T-helper 2 cell treated with Interferon-gamma antibody and Interleukin-4, amounts not matched to agents 5 μg/mL and 100 μg/mL, for 36 hours (primary cell): ENCODE measurements at places on chromosomes 2 and 18.
A peak's percentile ranks its signal among the peaks of the same experiment; 100 is the strongest.

DNA sequence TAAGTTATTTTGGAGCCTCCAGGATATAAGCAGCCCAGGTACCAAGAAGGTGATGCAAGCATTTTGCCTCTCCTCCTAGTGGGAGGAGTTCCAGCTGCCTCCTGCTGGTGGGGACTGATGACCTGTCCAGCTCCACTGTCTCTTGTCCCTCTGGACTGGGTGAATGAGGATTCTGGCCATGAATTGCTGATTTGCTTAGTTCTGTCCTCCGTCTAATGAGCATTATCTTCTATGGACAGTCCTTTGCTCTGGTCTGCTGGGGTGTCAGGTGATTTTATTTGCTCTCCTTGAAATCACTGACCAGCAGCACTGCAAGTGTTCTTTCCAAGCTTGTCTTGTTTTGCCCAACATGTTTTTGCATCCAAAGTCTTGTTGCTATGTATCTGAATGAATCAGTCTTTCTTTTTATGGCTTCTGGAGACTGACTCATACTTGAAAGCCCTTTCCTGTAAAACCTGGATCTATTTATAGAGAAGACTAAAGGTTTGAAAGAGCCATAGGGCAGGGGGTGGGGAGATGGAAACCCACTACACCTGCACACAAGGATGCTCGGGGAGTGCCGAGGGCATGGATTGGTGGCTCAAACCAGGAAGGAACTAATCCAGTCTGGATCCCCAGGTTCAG is 40.5 kb upstream of the EFHD1 start:
- H3K27me3 ChIP-seq, result no peaks in the 10 kb centered on the region
- no peak overlapping the region for H3K27ac ChIP-seq
- no peak for DNase-seq
- no peaks in the 10 kb centered on the region for H3K36me3 ChIP-seq

GRCh38 chr2:30269771-30270145 is 38.4 kb downstream of the LBH start:
- no peaks in the 10 kb centered on the region for H3K27me3 ChIP-seq
- no peak overlapping the region for H3K27ac ChIP-seq
- H3K4me3 ChIP-seq, result no peak overlapping the region
- peaks cover 40% of the 10 kb centered on the region for H3K4me1 ChIP-seq

DNA sequence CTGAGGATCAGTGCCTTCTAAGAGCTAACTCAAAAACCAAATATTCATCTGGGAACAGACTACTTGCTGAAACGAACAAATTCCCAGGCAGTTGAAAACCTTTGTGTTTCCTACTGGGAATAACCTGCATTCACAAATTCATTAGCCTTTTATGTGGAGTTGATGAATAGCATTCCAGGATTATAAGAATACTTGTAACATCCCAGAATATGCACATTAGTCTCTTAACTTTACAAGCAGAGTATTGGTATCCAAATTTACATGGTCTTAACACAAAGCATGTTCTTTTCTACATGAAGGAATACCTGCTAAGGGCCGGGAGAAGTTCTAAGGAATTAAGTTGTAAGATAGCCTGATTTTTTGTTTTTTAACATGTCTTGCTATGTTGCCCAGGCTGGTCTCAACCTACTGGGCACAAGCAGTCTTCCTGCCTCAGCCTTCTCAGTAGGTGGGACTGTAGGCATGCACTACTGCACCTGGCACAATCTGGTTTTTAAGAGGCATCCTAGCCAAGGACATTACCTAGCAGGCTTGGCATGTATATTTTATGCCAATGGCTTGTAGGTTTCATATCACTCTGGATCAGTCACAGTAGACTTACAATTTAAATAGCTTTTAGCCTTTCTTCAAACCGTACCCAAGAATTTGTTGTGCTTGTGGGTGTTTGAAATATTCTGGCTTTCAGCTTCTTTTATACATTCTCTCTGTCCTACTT is 50.7 kb downstream of the MGAT5 start:
- peaks cover 14% of the 10 kb centered on the region for H3K4me1 ChIP-seq
- peaks cover 1% of the 10 kb centered on the region for H3K36me3 ChIP-seq
- no peak overlapping the region for H3K27ac ChIP-seq

DNA sequence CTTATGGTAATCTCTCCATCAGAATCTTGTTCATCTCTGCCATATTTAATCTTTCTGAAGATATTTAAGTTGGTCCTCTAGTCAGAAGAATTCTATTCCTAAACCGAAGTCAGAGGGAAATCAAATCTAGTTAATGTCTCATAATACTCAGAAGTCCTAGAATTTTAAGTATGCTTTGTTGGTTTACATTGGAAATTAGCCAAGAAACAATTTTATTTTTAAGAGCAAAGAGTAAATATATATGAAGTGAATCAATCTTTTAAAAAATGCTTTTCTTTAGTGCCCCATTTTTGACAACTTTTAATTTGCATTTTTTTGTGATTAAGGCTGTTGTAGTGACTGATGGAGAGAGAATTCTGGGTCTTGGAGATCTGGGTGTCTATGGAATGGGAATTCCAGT is 38.1 kb downstream of the ME2 start:
- peaks cover 58% of the 10 kb centered on the region for H3K36me3 ChIP-seq
- no peak overlapping the region for H3K4me3 ChIP-seq
- no peak overlapping the region for H3K27ac ChIP-seq
- no peaks in the 10 kb centered on the region for H3K27me3 ChIP-seq
- no peak for DNase-seq

DNA sequence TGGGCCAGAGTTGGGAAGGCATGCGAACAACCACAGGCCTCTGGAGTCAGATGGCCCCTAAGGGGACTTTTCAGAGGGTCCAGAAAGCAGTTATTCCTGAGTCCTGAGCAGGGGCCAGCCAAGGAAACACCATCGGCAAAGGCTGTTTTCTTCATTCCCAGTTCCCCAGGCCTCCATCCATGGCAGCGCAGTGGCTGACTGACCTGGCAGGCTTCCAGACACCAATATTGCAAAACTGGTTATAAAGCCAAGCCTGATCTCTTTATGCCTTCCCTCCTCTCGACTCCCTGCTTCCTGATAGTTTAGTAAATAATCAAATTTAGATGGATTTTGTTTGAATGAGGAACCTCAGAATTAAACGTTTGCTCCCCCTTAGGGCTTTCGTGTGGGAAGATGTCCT is 133.4 kb upstream of the ITGA6 start:
- DNase-seq, result no peak
- no peak overlapping the region for H3K27ac ChIP-seq
- H3K36me3 ChIP-seq, result no peaks in the 10 kb centered on the region
- H3K4me1 ChIP-seq, result no peaks in the 10 kb centered on the region
- H3K4me3 ChIP-seq, result no peak overlapping the region
- H3K27me3 ChIP-seq, result peaks cover 15% of the 10 kb centered on the region

- no peak overlapping the region for H3K4me3 ChIP-seq
- no peak overlapping the region for H3K27ac ChIP-seq
- no peak for DNase-seq
- H3K27me3 ChIP-seq, result peaks cover 15% of the 10 kb centered on the region
Measured at GRCh38 chr2:60480089-60480773, 73.2 kb downstream of the BCL11A start.

DNA sequence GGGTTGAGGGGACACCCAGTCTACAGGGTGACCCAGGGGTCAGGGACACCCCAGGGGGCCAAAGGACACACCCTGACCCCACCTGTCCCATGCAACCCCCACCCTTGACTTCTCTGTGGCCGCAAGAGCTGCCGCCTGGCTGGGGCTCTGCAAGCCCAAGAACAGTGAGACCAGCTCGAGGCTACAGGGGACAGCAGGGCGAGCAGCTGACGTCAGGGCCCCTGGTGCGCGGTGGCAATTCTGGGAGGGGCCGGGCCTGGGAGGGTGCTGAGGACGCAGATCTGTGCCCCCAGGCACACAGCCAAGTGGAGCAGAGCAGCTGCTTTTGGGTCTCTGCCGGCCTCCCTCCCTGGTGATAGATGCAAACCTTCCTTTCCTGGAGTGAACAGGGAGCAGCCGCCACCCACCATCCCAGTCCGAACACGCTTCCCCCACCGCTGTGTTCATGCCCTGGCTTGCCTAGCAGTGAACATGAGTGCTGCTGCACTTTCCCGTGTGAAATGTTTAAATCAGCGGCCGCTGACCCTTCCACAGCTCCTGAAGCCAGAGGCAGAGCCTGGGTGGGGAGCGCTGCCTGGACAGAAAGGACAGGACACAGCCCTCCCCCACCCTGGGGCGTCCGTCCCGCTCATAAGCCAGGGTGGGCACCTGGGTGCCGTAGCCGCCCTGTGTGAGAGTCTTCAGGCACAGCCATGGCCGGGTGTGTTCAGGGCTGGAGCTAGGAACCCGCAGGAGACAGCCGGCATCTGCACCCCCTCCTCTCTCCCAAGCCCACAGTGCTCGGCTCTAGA is 46.9 kb downstream of the SLC66A2 start:
- no peaks in the 10 kb centered on the region for H3K27me3 ChIP-seq
- H3K36me3 ChIP-seq, result peaks cover 38% of the 10 kb centered on the region
- no peak for DNase-seq
- H3K27ac ChIP-seq, result no peak overlapping the region
- peaks cover 9% of the 10 kb centered on the region for H3K4me1 ChIP-seq

DNA sequence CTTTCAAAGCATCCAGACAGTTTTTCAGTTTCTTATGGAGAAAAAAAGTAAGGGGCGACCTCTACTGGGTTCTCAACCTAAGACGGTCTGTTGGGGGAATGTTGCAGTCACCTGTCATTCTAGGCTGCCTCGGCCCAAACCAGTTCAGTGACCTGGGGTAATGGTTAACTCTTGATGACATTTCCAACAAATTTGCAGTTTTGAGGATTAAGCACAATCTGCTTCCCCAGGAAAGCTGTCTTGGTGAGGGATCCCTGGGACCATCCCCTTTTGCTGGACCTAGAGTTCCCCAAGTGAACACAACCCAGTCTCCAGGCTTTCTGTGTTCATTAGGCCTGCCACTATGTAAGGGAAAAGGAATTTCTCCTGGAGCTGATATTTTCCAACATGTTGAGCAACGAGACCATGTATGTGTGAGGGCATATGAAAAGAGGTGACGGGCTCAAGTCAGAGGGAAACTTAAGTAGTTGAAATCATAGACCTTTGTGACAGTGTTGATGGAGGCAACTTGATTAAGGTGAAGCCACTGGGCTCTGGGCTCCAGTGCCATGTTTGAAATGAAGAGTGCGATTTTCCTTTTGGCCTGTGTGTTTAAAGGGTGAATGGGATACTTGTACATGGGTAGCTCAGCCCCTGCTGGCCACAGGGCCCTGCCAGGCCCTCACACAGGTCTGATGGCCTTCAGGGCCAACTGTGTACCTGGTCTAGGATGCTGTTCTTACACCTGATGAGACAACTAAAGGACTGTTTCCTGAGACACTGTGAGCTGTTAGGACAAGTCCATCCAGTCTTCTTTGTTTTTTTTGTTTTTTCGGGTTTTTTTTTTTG is 27.0 kb downstream of the FOSL2 start:
- H3K4me3 ChIP-seq, result no peak overlapping the region
- H3K36me3 ChIP-seq, result peaks cover 13% of the 10 kb centered on the region
- peaks cover 27% of the 10 kb centered on the region for H3K4me1 ChIP-seq
- DNase-seq, result no peak
- no peaks in the 10 kb centered on the region for H3K27me3 ChIP-seq
- peak overlapping the region; percentile 58 for H3K27ac ChIP-seq

DNA sequence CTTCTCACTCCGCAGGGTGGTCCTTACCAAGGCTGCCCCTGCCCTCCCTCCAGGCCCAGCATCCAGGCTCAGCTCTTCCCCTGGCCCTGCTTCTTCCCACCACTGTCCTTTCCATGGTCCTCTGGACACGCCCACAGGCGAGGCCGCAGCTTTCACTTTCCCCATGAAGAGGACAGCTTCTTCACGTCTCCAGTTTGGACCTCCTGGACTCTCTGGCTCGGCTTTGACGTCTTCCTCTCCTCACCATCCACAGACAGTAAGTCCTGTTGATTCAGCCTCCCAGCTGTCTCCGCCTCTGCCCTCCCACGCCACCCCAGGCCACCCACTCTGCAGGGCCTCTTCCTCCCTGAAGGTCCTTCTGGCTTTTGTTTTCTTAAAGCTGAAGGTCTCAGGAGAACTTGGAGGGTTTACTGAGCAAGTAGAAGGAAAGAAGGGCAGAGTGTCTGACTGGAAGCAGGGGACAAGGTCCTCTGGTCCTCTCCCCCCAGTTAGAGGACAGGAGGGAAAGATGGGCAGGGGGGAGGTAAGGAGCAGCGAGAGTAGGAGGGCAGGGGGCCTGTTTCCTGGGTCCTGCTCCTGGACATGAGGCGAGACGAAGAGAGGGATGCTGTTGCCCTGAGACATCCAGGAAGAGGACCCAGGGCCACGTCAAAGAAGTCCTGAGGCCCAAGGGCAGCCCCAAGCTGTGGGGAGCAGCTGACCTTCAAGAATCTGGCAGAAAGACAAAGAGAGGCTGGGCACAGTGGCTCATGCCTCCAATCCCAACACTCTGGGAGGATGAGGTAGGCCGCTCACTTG is 24.7 kb upstream of the NMUR1 start:
- no peak for DNase-seq
- H3K27ac ChIP-seq, result peak overlapping the region; percentile 91
- peaks cover 5% of the 10 kb centered on the region for H3K27me3 ChIP-seq
- H3K4me3 ChIP-seq, result peak overlapping the region; percentile 83
- peaks cover 25% of the 10 kb centered on the region for H3K36me3 ChIP-seq
- peaks cover 32% of the 10 kb centered on the region for H3K4me1 ChIP-seq

- no peak overlapping the region for H3K4me3 ChIP-seq
- no peaks in the 10 kb centered on the region for H3K27me3 ChIP-seq
- H3K27ac ChIP-seq, result no peak overlapping the region
Measured at GRCh38 chr2:163987175-163987940, 251.6 kb upstream of the FIGN start.

- no peaks in the 10 kb centered on the region for H3K4me1 ChIP-seq
- H3K27me3 ChIP-seq, result peaks cover 8% of the 10 kb centered on the region
- H3K36me3 ChIP-seq, result no peaks in the 10 kb centered on the region
- H3K27ac ChIP-seq, result no peak overlapping the region
- H3K4me3 ChIP-seq, result no peak overlapping the region
Measured at GRCh38 chr2:219410390-219410789, 7.8 kb upstream of the DES start.

DNA sequence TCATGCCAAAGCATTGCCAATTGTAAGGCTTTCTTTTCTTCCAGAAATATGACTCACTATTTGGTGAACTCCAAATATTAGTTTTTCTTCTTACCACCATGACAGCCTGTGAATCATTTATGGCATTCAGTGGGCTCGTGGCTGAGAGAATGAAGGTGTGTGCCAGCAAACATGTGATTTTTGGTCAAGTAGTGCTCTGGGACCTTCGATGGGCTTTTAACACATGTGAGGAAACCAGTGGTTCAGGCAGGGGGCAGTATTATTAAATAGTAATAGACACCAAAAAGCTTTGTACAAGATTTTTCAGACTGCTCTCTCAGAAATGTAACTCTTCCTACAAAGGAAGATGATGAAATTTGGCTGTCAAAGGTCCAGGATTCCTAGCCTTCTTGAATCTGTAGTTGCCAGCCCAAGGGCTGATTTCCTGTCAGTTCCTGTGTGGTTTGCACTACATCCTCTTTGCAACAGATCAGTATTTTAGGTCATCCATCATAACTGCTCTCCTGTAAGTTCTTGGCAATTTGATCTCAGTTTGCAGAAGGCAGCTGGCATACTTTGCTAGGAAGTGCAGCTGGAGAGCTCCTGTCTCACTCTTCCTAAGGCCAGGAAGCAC is 64.3 kb downstream of the BABAM2 start:
- H3K27me3 ChIP-seq, result no peaks in the 10 kb centered on the region
- peak overlapping the region; percentile 70 for H3K4me3 ChIP-seq
- H3K36me3 ChIP-seq, result peaks cover 38% of the 10 kb centered on the region
- peak overlapping the region; percentile 83 for H3K27ac ChIP-seq
